Lower lobe of right lung (tissue), 2 donors: ENCODE measurements at places on chromosomes 6 and 20.

DNA sequence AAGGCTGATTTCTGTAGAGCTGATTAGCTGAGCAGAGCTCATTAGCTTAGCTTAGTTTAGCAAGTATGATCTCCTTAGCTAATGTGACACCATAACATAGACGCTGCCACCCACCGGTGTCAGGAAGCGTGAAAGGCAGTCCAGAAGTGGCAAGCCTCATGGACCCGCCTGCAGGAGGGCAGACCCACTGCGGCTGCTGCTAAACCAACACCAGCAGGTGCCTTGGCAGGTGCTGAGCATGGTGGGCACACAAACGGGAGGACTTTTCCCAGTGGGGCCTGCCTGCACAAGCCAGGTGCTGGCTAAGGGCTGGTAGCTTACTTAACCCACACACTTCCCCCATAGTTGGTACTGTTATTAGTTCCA lies 22.7 kb downstream of the ZDHHC14 start:
- H3K4me1 ChIP-seq = no peaks in the 10 kb centered on the region
- H3K27ac ChIP-seq = no peak overlapping the region
- no peaks in the 10 kb centered on the region for H3K27me3 ChIP-seq
- H3K4me3 ChIP-seq = no peak overlapping the region
- no peaks in the 10 kb centered on the region for H3K36me3 ChIP-seq
- DNase-seq = no peak

- no peaks in the 10 kb centered on the region for H3K36me3 ChIP-seq
- H3K4me3 ChIP-seq = no peak overlapping the region
- H3K27me3 ChIP-seq = peaks cover 7% of the 10 kb centered on the region
- no peak overlapping the region for H3K27ac ChIP-seq
- no peak for DNase-seq
Observed at GRCh38 chr6:116536216-116536621, 9.3 kb downstream of the TRAPPC3L start.

GRCh38 chr20:45055056-45055455 lies 45.9 kb downstream of the KCNS1 start:
- no peak overlapping the region for H3K27ac ChIP-seq
- H3K4me1 ChIP-seq = peaks cover 38% of the 10 kb centered on the region
- peaks cover 15% of the 10 kb centered on the region for H3K36me3 ChIP-seq
- H3K27me3 ChIP-seq = no peaks in the 10 kb centered on the region
- H3K4me3 ChIP-seq = no peak overlapping the region
- DNase-seq = no peak

- H3K4me1 ChIP-seq = no peaks in the 10 kb centered on the region
- H3K27me3 ChIP-seq = no peaks in the 10 kb centered on the region
- no peaks in the 10 kb centered on the region for H3K36me3 ChIP-seq
- no peak for DNase-seq
Observed at GRCh38 chr6:141421378-141421777, 711.3 kb upstream of the GJE1 start.

- no peak overlapping the region for H3K4me3 ChIP-seq
- peaks cover 15% of the 10 kb centered on the region for H3K4me1 ChIP-seq
- H3K36me3 ChIP-seq = no peaks in the 10 kb centered on the region
- H3K27ac ChIP-seq = no peak overlapping the region
Observed at GRCh38 chr20:63542696-63543095, 4.9 kb downstream of the SRMS start.

- H3K36me3 ChIP-seq = no peaks in the 10 kb centered on the region
- H3K4me3 ChIP-seq = no peak overlapping the region
- no peak for DNase-seq
Observed at GRCh38 chr6:2038092-2038491, 207.3 kb downstream of the GMDS start.

DNA sequence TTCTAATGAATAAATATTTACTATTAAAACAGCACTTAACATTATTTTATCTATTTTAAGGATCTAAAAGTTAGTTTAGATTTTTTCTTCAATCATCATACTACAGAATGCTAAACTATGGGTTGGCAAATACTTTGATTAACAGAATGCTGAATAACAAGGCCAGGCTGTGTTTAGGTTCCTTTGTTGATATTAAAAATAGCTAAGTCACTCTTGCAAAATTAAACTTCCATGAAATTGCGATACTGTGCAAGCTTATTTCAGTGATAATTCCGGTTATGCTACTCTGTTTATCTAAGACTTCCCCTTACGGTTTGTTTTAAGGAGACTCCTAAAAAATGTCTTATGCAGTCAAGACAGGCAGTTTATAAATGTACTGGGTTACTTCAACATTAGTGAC lies 2.8 kb downstream of the RNF24 start:
- H3K4me3 ChIP-seq = no peak overlapping the region
- peaks cover 42% of the 10 kb centered on the region for H3K4me1 ChIP-seq
- H3K36me3 ChIP-seq = no peaks in the 10 kb centered on the region
- peak overlapping the region; percentile 31 for H3K27ac ChIP-seq
- DNase-seq = no peak
